Upper lobe of right lung (tissue), 1 donor: ENCODE measurements at places on chromosomes 7 and 10. TPM values are rescaled to one million over a fixed set of nuclear protein-coding genes. Genes with fewer than 3 reads are reported as not detected.

The PVRIG gene
- 1.4 TPM for total RNA-seq

- no peak overlapping the region for H3K4me3 ChIP-seq
- H3K27ac ChIP-seq: peak overlapping the region; percentile 70
- H3K4me1 ChIP-seq: peaks cover 30% of the 10 kb centered on the region
- peak; percentile 87 for DNase-seq
- H3K36me3 ChIP-seq: no peaks in the 10 kb centered on the region
- H3K27me3 ChIP-seq: no peaks in the 10 kb centered on the region
These were observed 178.6 kb upstream of the INHBA start for GRCh38 chr7:41881331-41882130.

DNA sequence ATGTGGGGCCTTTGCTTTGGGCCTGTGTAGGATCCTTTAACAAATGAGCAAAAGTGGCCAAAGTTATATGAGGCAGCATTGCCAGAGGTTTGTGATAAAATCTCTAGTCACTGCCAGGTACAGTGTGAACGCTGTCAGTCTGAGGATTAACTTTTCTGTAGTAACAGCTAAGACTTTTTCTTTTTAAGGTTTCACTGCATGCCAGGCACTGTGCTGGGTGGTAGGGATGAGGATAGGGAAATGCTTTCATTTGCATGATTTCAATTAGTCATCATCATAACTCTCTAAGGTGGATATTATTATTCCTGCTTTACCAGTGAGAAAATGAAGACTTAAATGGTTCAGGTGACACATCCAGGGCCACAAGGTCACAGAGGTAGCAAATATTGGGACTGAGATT lies 79.7 kb upstream of the BMPER start:
- no peaks in the 10 kb centered on the region for H3K4me1 ChIP-seq
- no peak overlapping the region for H3K4me3 ChIP-seq
- H3K27me3 ChIP-seq: no peaks in the 10 kb centered on the region
- no peak overlapping the region for H3K27ac ChIP-seq
- H3K36me3 ChIP-seq: no peaks in the 10 kb centered on the region

GRCh38 chr7:16450366-16450765 lies 15.2 kb downstream of the SOSTDC1 start:
- H3K36me3 ChIP-seq: no peaks in the 10 kb centered on the region
- H3K4me1 ChIP-seq: no peaks in the 10 kb centered on the region
- no peak overlapping the region for H3K4me3 ChIP-seq
- H3K27ac ChIP-seq: no peak overlapping the region
- no peaks in the 10 kb centered on the region for H3K27me3 ChIP-seq
- no peak for DNase-seq

GRCh38 chr7:82204694-82205093 lies 238.9 kb downstream of the CACNA2D1 start:
- H3K27ac ChIP-seq: no peak overlapping the region
- no peak overlapping the region for H3K4me3 ChIP-seq
- H3K4me1 ChIP-seq: no peaks in the 10 kb centered on the region
- no peak for DNase-seq
- H3K36me3 ChIP-seq: no peaks in the 10 kb centered on the region
- H3K27me3 ChIP-seq: no peaks in the 10 kb centered on the region

GRCh38 chr7:22192801-22193200 lies 164.2 kb downstream of the RAPGEF5 start:
- H3K36me3 ChIP-seq: peaks cover 83% of the 10 kb centered on the region
- H3K4me3 ChIP-seq: peak overlapping the region; percentile 25
- H3K27ac ChIP-seq: no peak overlapping the region
- H3K4me1 ChIP-seq: peaks cover 10% of the 10 kb centered on the region

DNA sequence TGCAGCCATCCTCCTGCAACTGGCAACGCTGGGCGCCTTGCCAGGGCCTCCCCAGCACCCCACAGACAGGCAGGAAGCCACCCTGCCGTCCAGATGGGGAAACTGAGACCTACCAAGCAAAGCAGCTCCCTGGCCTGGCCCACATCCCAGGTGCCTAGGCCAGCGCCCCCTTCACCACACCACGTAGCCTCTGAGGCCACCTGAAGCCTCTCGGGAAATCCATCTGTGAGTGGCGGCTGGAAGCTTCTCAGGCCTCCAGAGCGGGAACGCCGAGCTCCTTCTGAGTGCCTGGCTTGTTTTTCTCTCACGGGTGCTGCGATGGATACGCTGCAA lies 58.7 kb downstream of the UNCX start:
- DNase-seq: no peak
- peaks cover 65% of the 10 kb centered on the region for H3K27me3 ChIP-seq
- H3K36me3 ChIP-seq: no peaks in the 10 kb centered on the region
- peaks cover 12% of the 10 kb centered on the region for H3K4me1 ChIP-seq
- H3K4me3 ChIP-seq: no peak overlapping the region

- H3K27ac ChIP-seq: no peak overlapping the region
- no peaks in the 10 kb centered on the region for H3K36me3 ChIP-seq
- H3K27me3 ChIP-seq: no peaks in the 10 kb centered on the region
- no peaks in the 10 kb centered on the region for H3K4me1 ChIP-seq
- no peak for DNase-seq
These were observed 159.3 kb upstream of the CNTNAP2 start for GRCh38 chr7:145957160-145957890.

The OPN1SW gene
- total RNA-seq: not detected

GRCh38 chr10:53997953-53998352 lies 803.1 kb downstream of the PCDH15 start:
- H3K27me3 ChIP-seq: no peaks in the 10 kb centered on the region
- H3K4me3 ChIP-seq: no peak overlapping the region
- H3K27ac ChIP-seq: no peak overlapping the region

DNA sequence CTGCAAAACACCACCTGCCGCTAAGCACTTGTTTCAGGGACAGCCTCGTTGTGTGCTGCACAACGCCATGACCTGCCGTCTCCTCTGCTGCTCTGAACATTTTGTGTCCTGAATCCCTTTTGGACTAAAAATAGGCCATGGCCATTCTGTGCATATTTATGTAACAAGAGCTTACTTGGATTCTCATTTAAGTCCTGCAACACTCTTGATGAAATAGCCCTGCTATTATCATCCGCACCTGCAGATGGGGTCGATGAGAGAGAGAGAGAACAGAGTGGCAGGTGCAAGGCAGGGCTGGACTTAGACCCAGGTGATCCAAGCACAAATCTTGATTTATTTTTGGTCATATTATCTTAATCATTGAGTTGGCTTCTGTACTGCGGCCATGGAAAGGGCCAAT lies 121.2 kb upstream of the PRKCQ start:
- no peak for DNase-seq
- H3K27ac ChIP-seq: no peak overlapping the region
- H3K36me3 ChIP-seq: no peaks in the 10 kb centered on the region
- no peaks in the 10 kb centered on the region for H3K27me3 ChIP-seq

The GIMAP7 gene
- total RNA-seq: 47.0 TPM

- H3K27me3 ChIP-seq: no peaks in the 10 kb centered on the region
- no peak overlapping the region for H3K4me3 ChIP-seq
- no peak overlapping the region for H3K27ac ChIP-seq
- H3K4me1 ChIP-seq: no peaks in the 10 kb centered on the region
- H3K36me3 ChIP-seq: peaks cover 52% of the 10 kb centered on the region
These were observed 6.8 kb downstream of the AEBP1 start for GRCh38 chr7:44110719-44111635.

The EGR2 gene
- 41.4 TPM for total RNA-seq

GRCh38 chr10:115093286-115093775 lies at the start of gene ATRNL1:
ATRNL1 (plus strand) TSS chr10:115093365; CDS start chr10:115093751, 386 bp downstream.
- H3K27me3 ChIP-seq: peaks cover 49% of the 10 kb centered on the region
- DNase-seq: peak; percentile 65

- H3K4me1 ChIP-seq: peaks cover 14% of the 10 kb centered on the region
- H3K27ac ChIP-seq: peak within 1 kb of the TSS; percentile 63
- DNase-seq: peak; percentile 73
- H3K4me3 ChIP-seq: peak within 1 kb of the TSS; percentile 55
These were observed at the start of gene COL13A1 for GRCh38 chr10:69801434-69802315. COL13A1 (plus strand) TSS chr10:69801906; CDS start chr10:69802424, 518 bp downstream.

The RELN gene
- 5.6 TPM for total RNA-seq

- H3K4me1 ChIP-seq: no peaks in the 10 kb centered on the region
- peak; percentile 66 for DNase-seq
- H3K27ac ChIP-seq: peak overlapping the region; percentile 77
- no peaks in the 10 kb centered on the region for H3K27me3 ChIP-seq
These were observed 621 bp upstream of the FAM13C start for GRCh38 chr10:59362959-59363381.

The ASB13 gene
- total RNA-seq: 23.0 TPM

GRCh38 chr7:151017953-151018420 lies 6.3 kb downstream of the ATG9B start:
- H3K36me3 ChIP-seq: no peaks in the 10 kb centered on the region
- H3K27me3 ChIP-seq: peaks cover 33% of the 10 kb centered on the region
- H3K4me3 ChIP-seq: peak overlapping the region; percentile 21
- DNase-seq: peak; percentile 87
- H3K4me1 ChIP-seq: peaks cover 17% of the 10 kb centered on the region
- H3K27ac ChIP-seq: no peak overlapping the region

The CTNNA3 gene
- 0.67 TPM for total RNA-seq

The MYH16 gene
- total RNA-seq: not detected

The ZNF467 gene
- total RNA-seq: 35.3 TPM

- no peak overlapping the region for H3K4me3 ChIP-seq
- peaks cover 7% of the 10 kb centered on the region for H3K4me1 ChIP-seq
- H3K27ac ChIP-seq: no peak overlapping the region
These were observed 4.7 kb downstream of the CDNF start for GRCh38 chr10:14833106-14833505.

The EBLN1 gene
- not detected for total RNA-seq

- no peak overlapping the region for H3K4me3 ChIP-seq
- no peaks in the 10 kb centered on the region for H3K36me3 ChIP-seq
- no peak overlapping the region for H3K27ac ChIP-seq
- no peak for DNase-seq
These were observed 159.1 kb upstream of the EEPD1 start for GRCh38 chr7:35993676-35994606.

- H3K27ac ChIP-seq: no peak overlapping the region
- no peaks in the 10 kb centered on the region for H3K27me3 ChIP-seq
- peaks cover 33% of the 10 kb centered on the region for H3K4me1 ChIP-seq
- H3K4me3 ChIP-seq: no peak overlapping the region
- H3K36me3 ChIP-seq: no peaks in the 10 kb centered on the region
- no peak for DNase-seq
These were observed 116.1 kb downstream of the ST7 start for GRCh38 chr7:117069379-117069778.

The SH2B2 gene
- 13.2 TPM for total RNA-seq

GRCh38 chr10:82942286-82943099 lies 1067.5 kb downstream of the NRG3 start:
- no peaks in the 10 kb centered on the region for H3K27me3 ChIP-seq
- no peak for DNase-seq
- no peak overlapping the region for H3K27ac ChIP-seq
- no peak overlapping the region for H3K4me3 ChIP-seq
- H3K4me1 ChIP-seq: no peaks in the 10 kb centered on the region
- H3K36me3 ChIP-seq: no peaks in the 10 kb centered on the region

The CPN1 gene
- not detected for total RNA-seq

DNA sequence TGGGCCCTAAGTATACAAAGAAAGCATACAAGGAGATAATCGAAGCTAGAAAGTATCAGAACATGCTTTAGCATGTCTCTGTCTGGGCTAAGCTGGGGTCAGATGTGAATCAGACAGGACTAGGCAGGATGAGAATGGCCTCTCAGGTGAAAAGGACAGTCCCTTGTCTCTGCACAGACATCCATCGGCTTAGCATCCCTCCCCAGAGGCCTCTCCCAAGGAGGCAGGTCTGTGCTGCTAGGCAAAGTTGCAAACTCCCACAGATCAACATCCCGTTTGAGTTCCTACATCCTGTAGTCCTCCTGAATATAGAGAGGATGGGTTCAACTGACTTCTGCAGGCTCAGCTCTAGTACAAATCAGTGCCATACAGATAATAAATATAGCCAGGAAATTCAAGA lies 24.5 kb downstream of the CHST15 start:
- no peak for DNase-seq
- H3K27ac ChIP-seq: no peak overlapping the region
- peaks cover 34% of the 10 kb centered on the region for H3K4me1 ChIP-seq
- no peak overlapping the region for H3K4me3 ChIP-seq
- no peaks in the 10 kb centered on the region for H3K36me3 ChIP-seq
